ENCODE measurements at places on chromosomes 4 and X.

GRCh38 chr4:139645458-139645857, 20.2 kb upstream of the MGST2 start:
- no peak for DNase-seq

DNA sequence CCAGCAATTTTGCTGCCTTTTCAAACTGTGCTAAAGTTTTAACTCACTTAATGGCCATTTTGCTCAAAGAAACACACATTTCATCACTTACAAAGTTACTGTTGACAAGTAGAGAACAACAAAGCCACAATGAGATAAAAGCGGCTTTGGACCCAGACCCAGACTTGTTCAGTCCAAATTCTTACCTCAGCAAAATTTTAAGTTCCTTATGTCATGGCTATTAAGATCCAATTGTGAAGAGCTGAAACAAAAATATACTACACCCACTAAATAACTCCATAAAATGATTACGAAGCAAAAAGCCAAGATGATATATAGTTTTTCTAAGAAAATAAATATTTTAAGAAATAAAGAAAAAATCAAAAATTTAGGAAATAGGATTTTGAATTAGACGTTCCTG, 137.0 kb upstream of the INPP4B start:
- no peak for DNase-seq

DNA sequence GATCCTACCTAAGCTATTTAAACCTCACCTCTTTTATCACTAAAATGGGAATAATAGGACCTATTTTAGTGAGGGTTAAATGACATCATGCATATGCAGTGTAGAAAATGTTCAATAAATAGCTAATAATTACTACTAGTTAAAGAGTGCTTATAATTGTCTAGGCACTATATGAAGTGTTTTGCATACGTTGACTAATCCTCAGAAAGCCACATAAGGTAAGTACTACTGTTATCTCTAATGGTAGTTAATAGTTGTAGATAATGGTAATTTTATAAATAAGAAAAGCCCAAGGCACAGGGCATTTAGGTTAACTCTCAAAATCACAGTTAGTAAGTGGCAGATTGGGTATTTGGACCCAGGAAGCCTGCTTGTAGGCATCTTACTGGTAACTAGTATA, 47.4 kb upstream of the BOD1L1 start:
- DNase-seq: no peak

- no peak for DNase-seq
Observed at GRCh38 chr4:31141832-31142142, 421.6 kb downstream of the PCDH7 start.

GRCh38 chrX:14491689-14492088, 37.6 kb upstream of the GLRA2 start:
- DNase-seq: no peak

- no peak for DNase-seq
Observed at GRCh38 chrX:112646651-112647050, 33.1 kb downstream of the LHFPL1 start.

GRCh38 chr4:153337686-153338085, 6.8 kb upstream of the MND1 start:
- no peak for DNase-seq

DNA sequence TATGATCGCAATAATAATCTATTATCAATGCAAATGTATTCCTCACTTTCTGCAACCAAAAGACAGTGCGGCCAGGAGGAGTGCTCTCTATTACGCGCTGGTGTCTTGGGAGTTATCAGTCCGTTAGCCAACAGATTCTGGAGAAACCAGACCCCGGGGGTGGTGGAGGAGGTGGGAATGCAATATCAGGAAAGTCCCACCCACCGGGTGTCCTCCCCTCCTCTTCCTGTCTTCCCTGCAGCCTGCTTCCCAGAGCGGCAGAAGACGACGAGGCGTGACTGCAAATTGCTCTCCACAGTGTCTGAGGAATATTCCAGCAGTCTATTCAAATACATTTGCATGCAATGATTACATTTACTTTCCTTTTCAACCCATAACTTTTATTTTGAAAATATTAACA, 17.9 kb upstream of the TLR3 start:
- no peak for DNase-seq

GRCh38 chr4:11514779-11515419, 86.2 kb upstream of the HS3ST1 start:
- DNase-seq: no peak

- peak; percentile 13 for DNase-seq
Observed at GRCh38 chr4:117400039-117400835, 314.9 kb upstream of the TRAM1L1 start.

DNA sequence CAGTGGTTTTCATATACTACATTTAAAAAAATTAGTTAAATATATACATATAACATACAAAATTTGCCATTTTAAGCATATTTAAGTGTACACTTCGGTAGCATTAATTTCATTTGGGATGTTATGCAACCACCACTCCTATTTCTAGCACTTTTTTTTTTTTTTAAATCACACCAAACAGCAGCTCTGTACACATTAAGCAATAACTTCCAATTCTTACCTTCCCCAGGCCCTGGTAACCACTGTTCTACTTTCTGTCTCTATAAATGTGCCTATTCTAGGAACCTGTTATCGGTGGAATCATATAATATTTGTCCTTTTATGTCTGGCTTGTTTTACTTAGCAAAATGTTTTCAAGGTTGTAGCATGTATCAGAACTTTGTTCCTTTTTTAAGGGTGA, 39.1 kb downstream of the TMEM164 start:
- DNase-seq: no peak

DNA sequence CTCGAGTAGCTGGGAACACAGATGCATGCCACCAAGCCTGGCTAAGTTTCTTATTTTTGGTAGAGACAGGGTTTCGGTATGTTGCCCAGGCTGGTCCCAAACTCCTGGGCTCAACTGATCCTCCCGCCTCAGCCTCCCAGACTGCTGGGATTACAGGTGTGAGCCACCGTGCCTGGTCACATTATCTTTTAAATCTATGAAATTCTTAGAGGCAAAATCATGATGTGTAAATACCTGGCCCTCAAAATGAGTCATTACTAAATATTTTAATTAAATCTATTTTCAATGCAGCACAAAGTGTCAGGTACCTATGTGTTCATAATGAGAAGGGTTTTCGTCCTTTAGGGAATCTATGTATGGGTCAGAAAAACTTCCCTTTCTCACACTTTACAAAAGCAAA, 222.5 kb upstream of the GPC4 start:
- no peak for DNase-seq

DNA sequence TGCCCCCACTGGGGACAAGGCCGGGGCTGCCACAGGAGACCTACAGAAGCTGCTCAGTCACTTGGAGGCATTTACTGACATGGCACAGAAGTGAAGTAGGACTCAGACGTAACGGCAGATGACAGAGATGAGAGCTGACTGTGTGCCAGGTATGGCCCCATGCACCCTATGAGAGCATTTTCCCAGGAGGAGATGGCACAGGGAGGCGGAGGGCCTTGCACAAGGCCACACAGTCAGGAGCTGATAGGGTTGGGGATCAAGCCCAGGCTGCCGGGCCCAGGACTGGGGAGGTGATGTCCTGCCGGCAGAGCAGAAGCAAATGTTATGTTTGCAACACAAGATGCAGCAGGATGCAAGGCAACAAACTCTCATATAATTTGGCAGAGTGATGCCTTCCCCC, 34.1 kb downstream of the NAT8L start:
- no peak for DNase-seq

DNA sequence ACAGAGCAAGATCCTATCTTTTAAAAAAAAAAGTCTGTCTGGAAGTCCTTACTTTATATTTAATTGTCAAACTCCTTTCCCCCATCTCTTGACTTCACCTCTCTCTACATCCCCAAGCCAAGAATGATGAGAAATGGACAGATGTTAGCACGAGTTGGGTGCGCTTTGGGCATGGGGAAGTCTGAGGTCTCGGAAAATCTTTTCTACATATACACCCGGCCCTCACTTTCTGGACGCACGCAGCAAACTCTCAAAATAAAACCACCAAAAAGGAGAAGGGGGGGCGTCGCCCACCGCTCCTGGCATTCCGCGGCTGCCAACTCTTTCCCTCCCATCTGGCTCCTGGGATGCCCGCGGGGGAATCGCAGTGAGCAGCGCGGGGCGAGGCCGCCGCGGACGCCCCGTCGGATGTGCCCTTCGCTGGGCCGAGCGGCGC, 756 bp downstream of the IGFBP7 start:
- DNase-seq: no peak

- no peak for DNase-seq
Observed at GRCh38 chrX:70129816-70130215, 3.4 kb upstream of the IGBP1 start.

DNA sequence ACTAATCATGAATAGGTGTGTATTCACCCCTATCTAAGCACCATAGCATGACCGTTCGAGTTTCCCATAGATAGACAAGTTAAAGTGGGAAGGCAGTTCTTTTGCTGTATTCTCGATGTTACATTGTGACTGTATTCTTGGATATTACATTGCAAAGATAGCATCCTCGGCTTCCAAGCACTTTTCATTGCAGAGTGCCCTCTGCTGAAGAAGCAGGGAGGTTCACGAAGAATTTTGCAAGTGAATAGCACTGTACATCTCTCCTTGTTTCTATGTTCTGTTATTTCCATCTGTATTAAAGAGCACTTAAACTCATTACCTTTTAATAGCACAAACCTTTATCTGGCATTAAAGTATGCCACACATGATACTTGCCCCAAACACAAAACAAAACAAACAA, 426.7 kb upstream of the ARX start:
- no peak for DNase-seq

DNA sequence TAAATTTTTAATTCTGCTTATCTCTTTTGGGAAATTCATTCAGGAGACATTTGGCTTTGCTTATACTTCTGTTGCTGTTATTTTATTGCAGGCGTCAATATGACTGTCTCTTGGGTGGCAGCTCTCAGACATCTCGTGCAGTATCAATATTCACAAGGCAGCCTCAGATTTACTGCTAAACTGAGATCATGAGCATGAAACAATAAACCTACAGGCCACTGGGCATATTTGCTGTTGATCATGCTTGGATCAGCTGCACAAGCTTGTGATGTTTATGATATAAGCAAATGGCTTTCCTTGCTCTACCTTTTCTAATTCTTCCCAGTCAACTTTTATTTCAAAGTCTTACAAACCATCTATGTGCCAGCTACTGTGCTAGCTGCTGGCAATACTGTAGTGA, 39.2 kb downstream of the TSPAN5 start:
- DNase-seq: no peak

DNA sequence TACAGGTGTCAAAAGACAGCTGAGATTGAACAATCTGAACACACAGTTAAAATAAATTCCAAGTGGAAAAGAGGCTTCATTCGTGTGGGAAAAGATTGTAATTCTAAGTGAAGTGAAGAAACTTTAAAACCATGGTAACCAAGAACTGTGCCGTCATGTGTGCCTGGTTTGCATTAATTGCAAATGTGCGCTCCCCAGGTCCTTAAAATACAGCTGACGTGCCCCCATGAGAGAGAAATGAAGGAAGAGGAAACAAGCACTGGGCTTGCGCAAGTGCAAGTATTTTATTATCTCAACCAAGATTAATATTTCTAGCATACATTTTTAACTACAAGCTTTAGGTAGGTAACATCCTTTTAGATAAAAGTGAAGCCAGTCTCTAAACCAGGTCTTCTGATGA, 92.5 kb downstream of the PARM1 start:
- no peak for DNase-seq

DNA sequence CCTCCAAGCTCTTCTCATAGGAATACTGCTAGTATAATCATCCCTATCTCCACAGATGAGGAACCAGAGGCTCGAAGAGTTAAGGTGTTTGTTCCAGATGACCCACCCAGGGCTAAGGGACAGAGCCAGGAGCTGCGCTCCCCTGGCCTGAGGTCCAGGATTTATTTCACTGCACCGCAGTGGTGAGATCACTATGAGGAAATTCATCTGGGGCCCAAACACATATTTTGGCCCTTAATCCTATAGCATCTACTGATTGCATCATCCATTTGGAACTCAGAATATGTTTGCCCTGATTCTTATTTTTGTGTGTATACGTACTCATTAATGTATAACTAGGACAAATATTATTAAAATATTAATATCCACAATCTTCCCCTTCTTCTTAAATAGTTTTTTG, 100.1 kb upstream of the RBPJ start:
- DNase-seq: no peak

DNA sequence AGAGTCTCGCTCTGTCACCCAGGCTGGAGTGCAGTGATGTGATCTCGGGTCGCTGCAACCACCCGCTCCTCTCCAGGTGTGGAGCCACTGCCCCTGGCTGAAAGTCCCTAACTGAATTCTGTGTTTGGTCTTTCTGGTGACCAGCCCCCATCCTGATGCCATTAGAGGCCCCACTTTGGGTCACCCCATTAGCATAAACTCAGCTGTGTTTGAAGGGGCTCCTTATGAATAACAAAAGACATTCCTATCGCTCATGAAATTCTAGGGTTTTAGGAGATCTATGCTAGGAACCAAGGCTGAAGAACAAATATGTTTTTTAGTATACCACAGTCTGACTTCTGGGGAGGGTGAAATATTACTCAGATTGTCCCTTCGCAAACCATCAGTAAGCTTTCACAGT, 652.9 kb downstream of the ADGRL3 start:
- DNase-seq: no peak

DNA sequence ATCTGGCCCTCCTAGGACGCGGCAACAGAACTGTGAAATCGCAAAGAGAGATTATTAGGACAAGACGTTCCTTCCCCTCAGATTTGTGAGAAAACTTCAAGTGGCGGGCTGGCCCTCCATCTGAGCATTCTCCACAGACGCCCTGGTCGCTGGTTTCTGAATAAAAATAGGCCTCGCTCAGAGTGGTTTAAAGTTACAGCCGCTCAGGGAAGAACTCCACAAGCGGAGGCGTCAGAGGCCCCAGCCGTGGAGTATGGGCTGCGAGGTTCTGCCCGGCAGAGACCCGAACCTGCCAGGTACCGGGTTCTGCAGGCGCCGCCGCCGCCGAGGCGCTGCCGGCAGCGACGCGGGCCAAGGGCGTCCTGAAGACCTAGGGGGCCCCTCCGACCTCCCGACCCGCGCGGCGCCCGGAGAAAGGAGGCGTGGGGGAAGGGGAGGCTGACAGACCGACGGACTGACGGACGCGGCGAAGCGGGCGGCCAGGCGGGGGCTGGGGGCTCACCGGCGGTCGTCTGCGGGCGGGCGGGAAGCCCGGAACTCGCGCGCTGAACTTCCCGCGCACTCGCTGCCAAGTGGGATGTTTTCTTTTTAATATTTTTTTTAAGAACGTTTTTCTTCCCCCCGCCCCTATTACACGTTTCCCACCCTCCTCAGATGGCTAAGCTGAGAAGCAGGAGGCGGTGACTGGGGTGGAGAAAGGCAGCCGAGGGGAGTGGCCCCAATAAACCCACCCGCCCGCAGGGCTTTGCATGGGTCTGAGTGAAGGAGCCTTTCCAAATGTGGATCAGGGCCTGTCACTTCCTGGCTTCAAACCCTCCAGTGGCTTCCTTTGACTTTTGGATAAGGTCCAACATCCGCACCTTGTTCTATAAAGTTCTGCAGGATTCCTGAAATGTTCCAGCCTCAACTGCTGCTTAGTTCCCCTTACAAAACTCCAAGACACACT, at the start of gene PABPC4L:
PABPC4L (minus strand) TSS at position 574 of the 946 bp plus-strand sequence. CDS start 770 bp downstream, outside the sequence.
- no peak for DNase-seq

GRCh38 chr4:1195891-1196401, 23.6 kb upstream of the SPON2 start:
- DNase-seq: no peak

GRCh38 chr4:120299631-120300030, 233.0 kb upstream of the MAD2L1 start:
- DNase-seq: no peak

All from smooth muscle cell of the brain vasculature (primary cell).